NCI-H1694 treated with DMSO at 0.1 percent for 48 hours (cell line): ENCODE measurements at places on chromosomes 12 and 14.

- DNase-seq: peak; percentile 83
Observed at GRCh38 chr14:70714055-70714550, 72.4 kb downstream of the TTC9 start.

GRCh38 chr14:102686196-102686801, 91.0 kb upstream of the TRAF3 start:
- DNase-seq: no peak

GRCh38 chr12:131176926-131177325, 223.2 kb downstream of the ADGRD1 start:
- no peak for DNase-seq

GRCh38 chr14:69547701-69548348, 26.8 kb downstream of the CCDC177 start:
- DNase-seq: no peak

GRCh38 chr14:38171197-38171596, 36.5 kb upstream of the SSTR1 start:
- DNase-seq: no peak
